ENCODE measurements at places on chromosomes 4 and X.

GRCh38 chr4:141463678-141464077 lies 172.7 kb upstream of the IL15 start:
- DNase-seq, result no peak

- DNase-seq, result no peak
Observed at GRCh38 chr4:181502611-181503010, 740.6 kb upstream of the TENM3 start.

DNA sequence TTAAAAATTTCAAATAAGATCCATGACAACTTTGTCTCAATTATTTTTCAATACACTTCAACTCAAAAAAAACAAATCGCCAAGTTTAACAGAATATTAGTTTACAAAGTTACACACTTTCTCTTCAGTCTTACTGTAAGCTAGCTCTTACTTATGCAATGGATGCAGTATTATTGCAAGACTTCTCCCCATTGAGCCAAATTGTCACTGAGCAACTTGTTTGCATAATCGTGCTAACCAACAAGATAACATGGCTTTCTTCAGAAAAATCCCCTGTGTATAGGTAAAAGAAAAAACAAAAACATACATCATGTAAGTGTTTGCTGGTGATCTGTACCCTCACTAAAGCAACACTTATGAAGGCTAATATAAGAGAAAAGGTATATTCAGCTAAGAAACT lies 18.9 kb downstream of the DNAJB14 start:
- no peak for DNase-seq

DNA sequence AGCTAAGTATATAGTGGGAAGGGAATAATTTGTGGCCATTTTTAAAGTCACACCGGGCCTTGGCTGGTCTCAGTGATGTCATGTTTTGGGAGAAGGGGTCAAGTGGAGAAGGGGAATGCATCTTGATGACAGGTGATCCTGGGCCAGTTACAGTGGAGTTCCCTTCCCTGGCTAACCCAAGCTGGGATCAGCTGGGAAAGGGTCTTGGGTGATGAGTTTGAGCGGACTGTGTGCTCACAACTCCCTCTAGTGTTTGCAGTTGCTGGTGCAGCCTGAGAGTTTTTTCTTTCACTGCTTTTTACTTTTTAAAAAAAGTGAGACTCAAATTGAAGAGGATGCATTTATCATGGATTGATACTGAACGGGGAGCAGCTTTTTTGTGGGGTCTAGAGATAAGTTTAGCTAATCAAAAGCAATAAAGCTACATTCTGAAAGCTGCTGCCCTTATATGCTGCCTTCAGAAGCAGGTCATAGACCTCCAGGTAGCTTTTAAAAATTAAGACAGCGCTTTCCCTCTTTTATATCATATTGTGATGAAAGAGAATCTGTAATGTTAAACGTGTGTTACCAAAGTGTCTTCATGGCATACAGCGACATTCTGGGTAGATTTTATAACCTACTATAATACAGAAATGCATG lies 164.7 kb downstream of the DCLK2 start:
- no peak for DNase-seq

GRCh38 chr4:142353149-142353738 lies 492.9 kb downstream of the INPP4B start:
- DNase-seq, result no peak

GRCh38 chrX:23185951-23186350 lies 148.7 kb upstream of the PTCHD1 start:
- DNase-seq, result no peak

DNA sequence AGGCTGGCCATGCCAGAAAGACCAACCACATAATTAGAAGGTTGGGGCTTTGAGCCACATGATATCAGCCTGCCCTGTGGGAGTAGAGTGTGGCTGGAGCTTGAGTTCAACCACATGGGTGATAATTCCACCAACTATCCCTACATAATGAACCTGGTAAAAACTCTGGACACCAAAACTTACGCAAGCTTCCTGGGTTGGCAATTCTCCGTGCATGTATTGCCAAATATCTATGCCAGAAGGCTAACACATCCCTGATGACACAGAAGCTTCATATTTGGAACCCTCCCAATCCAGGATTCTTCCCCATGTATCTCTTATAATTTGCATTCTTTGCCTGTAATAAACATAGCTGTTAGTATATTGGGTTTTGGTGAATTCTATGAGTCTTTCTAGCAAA lies 68.2 kb downstream of the FUNDC1 start:
- DNase-seq, result no peak

DNA sequence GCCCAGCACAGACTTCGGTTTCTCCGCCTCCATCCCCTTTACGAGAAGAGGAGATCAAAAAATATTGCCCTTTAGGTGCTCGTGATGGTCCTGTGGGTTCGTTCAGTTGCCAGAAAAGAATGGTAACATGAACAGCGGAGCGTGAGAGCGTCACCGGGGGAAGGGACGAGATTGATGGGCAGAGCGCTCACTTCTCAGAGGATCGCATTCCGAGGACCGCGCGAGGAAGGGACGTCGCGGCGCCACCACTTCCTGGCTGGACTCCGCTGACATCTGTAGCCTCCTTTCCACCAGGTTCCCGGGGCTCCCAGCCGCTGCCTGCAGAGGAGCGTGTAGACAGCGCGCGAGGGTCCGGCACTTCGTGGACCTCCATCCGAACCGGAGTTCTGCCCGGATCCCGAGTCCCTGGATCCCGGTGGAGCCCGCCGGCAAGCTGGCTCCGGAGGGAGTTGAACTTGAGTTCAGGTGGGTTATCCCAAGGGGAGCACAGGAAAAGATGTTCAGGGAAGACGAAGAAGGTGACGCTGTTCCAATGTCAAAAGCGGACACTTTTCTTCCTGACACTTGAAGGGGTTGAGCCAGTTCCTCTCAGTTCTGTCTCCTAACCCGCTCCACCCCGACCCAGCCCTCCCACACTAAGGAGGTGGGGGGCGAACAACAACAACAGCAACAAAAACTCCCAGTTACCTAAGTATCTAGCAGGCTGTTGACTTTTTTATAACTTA lies 484 bp downstream of the GALNTL6 start:
- DNase-seq, result no peak

DNA sequence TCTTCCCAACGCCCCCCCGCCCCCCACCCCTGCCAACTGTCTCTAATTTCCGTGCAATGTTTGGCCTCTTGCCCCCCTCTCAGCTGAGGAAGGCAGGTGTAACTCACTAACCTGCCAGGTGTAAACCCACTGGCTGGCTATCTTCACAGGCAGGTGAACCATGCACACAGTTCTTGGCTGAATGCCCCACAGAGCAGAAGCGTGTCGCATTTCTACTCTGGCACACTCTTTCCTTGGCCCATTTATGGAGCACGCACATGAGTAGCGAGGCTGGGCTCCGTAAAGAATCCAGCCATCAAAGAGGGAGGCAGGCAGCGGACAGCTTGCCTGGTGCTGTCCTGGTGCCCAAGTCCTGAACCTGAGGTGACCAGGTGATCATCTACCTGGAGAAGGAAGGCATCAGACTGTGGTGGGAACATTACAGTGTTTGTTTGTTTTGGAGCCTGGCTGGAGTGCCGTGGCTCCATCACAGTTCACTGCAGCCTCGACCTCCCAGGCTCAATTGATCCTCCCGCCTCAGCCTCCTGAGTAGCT lies 39.2 kb upstream of the CRMP1 start:
- DNase-seq, result no peak

DNA sequence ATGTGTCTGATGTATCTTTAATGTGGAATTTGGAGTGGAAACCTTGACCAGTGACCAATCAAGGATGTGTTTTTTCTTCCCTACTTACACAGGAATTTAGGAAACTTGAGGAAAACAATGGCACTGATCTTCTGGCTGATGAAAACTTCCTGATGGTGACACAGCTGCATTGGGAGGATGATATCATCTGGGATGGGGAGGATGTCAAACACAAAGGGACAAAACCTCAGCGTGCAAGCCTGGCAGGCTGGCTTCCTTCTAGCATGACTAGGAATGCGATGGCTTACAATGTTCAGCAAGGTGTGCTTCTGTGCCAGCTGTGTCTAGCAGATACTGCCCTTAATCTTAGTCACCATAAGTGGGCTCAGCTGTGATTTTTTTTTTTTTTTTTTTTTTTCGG lies 12.6 kb downstream of the TAF1 start:
- no peak for DNase-seq

- DNase-seq, result no peak
Observed at GRCh38 chr4:8856835-8857621, 14.6 kb downstream of the HMX1 start.

DNA sequence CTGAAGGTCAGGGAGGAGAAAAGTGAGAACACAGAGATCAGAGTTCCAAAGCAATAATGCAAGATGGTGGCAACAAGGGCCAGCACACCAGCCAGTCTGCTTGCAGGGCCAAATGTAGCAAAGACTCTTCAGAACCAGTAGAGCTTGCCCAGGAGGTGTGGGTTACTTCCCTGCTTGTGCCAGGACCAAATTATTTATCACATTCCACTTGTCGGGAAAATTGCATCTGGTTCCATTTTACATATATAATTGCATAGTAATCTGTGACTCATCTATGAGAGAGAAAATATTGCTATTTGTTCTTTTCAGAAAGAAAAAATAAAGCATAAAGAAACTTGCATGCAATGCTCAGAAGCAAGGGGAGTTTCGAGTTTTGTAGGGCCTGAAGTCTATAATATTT lies 41.4 kb downstream of the MAML3 start:
- no peak for DNase-seq

DNA sequence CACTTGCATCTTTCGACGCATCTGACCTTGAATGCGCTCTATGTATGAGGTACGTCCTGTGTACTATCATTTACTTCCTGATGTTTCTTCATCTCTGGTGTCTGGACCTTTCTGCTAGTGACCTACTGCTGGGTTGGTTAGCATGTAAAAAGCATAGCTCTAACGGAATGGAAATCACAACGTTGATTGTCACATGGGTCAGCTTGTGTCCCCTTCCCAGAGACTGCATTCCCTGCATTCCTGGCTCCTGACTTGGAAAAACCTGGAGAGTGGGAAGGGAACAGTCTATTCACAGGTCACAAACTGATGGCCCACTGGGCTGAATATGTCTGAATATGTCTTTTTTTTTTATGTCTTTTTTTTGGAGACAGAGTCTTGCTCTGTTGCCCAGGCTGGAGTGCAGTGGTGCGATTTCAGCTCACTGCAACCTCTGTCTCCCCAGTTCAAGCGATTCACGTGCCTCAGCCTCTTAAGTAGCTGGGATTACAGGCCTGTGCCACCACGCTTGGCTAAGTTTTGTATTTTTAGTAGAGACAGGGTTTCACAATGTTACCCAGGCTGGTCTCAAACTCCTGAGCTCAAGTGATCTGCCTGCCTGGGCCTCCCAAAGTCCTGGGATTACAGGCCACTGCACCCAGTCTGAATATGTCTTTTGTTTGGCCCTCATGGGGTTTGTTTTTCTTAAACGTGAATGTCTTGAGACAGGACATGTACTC lies 16.3 kb downstream of the LONRF3 start:
- no peak for DNase-seq

DNA sequence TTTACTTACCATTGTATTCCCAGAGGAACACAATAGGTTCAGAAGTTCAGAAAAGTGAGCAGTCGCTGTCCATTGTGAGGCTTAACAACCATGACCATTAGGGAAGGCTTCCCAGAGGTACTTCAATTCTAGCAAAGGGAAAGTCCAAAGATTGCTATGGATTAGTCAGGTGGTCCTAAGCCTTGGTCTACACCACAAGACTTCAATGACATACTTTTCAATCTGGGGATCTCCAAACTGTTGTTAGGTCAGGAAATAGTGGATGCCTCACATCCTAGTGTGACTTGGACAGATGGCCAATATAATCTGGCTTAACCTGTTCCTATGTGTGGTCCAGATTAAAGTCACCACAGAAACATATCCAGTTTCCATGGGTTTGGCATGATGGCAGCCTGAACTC lies 118.0 kb downstream of the SPCS3 start:
- DNase-seq, result no peak

DNA sequence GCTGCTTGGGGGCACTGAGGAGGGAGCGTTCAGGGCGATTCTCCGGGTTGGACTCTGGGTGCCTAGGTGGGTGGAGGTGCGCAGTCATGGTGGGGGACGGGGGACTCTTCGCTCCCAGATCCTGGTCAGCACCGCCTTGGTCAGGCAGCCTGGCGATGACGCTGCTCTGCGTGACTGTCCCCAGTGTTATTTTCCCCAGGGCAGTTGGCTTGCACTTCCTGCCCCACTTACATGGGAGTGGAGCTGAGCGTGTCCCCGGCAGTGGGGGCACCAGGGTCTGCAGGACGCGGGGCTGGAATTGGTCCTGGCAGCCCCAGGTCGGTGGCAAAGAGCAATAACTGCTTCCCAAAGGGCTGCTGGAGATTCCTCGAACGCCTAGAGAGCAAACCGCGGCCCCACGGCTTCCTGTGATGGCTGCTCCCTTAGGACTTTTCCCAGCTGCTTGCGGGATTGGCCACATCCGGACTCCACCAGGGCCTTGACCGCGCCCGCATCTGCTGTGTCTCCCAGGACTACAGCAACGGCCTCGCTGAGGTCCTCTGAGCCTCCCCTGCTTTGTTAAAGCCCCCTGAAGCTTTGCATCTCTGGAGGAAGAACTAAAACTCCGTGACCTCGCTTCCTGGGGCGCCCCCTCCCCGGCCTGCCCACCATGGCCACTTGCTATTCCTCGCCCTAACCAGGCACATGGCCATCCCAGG lies 35.3 kb upstream of the GPR78 start:
- DNase-seq, result no peak

DNA sequence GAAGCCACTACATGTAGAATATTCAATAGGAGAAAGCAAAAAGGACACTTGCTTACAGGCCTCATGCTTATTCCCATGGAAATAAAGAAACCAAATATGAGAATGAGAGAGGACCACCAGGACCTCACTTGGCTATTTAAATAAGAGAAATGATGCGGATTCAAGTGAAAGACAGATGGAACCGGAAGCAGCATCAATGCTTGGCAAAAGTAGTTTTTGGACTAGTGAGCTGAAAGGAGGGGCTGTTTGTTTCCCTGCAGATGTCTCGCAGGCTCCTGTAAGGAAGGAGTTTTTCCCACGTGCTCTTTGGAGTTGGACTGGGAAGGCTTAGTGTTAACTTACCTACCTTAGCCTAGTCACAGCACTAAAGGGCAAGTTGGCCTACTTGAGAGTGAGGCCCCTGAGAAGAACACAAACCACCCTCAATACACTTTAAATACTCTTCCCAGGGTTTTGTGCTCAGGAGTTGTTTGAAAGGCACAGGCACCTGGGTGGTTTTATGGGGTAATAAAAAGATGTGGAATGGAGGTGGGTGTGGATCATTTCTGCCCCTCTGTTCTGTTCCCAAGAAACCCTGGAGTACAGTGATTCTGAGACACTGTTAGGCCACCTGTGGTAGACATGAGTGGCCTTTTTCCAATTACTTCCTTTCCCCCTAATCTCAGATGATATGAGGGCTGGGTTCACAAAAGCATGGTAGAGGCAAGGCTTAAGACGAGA lies 113.3 kb upstream of the C1GALT1C1 start:
- no peak for DNase-seq

DNA sequence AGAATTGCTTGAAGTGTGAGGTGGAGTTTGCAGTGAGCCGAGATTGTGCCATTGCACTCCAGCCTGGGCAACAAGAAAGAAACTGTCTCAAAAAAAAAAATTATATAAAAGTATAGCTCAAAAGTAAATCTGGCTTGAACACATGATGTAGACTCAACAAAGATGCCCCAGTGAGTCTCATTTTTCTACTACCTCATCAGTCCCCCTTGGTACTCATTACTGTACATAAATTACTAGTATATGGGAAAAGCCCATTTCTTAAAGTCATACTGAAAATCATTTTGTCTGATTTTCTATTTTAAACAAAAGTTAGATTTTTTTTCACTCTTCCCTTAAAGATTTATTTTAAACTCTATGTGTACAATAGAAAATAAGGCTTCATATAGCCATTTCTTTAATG lies 39.2 kb downstream of the FAM241A start:
- DNase-seq, result no peak

Data from SIG-M5 (cell line).